Activated CD4-positive, CD25-positive, alpha-beta regulatory T cell treated with anti-CD3 and anti-CD28 coated beads, Interleukin-2, amount 50 U/mL, for 16 hours (primary cell): ENCODE measurements at places on chromosomes 2 and 18.

DNA sequence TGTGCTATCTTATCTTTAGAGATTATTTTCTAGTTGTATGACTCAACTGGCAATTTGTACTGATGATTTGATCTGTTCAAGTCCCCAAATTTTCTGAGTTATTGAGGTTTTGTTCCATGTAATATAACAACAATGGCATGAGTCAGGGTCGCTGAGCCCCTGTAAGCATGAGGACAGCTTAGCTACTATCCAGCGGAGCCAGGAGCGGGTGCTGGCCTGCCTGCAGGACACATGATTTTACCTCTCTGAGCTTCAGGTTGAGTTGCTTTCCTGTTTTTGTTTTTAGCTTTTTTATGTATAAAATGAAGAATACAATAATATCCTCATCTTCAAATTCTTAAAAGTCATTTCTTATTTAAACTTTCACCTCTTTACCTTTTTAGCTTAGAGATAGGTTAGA lies 561.1 kb downstream of the CNTNAP5 start:
- DNase-seq: no peak

GRCh38 chr2:234137400-234138014 lies 87.0 kb downstream of the SPP2 start:
- DNase-seq: no peak

- DNase-seq: no peak
These were observed 94.2 kb downstream of the HNMT start for GRCh38 chr2:138058427-138058826.

DNA sequence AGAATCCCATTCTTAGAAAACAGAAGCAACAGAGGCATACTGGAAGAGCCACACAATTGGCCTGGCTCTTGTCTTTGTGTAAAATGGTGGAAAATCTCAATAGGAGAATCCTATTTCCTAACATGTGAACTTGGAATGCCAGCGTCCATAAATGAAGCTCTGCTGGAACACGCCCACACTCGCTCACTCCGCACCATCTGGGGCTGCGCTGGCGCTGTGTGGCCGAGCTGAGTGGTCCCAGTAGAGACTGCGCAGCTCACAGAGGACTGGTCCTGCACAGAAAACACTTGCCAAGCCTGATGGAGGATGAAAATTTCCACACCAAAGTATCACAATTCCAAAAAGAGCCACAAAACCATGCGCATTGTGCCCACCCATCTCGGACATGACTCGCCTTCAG lies 56.2 kb downstream of the PXDN start:
- no peak for DNase-seq

DNA sequence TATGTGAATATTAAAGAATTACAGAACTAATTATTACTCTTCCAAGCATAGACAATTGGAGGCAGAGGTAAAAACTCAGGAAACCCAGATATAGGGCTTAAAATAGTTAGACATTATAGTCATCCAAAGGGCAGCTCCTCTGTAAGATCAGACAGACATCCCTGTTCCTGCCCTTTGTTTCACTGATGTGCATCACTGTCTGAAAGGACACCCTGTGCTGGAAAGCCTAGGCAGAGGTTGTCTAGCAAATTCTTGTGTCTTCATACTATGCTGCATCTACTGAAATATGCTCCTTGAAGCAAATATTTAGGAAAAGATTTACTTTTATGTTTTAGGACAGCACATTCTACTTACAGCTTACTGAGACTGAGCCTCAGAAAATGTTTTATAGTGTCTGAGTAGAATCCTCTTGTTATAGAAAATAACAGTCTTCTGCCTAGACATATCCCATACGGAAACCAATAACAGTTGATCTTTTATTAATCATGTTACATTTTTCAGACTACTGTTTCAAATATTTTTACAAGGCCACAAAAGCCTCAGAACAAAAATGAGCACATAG lies 977.3 kb upstream of the CDH2 start:
- DNase-seq: no peak

DNA sequence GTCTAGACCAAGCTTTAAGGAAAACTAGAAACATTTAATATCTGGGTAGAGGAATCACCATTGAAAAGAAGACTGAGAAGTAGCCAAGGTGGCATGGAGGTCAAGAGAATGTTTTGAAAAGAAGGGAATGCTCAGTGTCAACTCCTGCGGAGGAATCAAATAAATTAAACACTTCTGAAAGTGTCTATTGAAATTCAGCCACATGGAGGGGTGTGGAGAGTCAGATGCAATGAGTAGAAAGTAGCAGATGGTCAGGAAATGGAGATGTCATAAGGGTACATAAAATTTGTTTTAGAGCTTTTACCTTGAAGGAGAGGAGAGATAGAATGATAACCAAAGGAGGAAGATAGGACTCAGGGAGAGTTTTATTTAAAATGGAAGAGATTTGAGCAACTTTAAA lies 35.1 kb downstream of the NLRC4 start:
- no peak for DNase-seq

DNA sequence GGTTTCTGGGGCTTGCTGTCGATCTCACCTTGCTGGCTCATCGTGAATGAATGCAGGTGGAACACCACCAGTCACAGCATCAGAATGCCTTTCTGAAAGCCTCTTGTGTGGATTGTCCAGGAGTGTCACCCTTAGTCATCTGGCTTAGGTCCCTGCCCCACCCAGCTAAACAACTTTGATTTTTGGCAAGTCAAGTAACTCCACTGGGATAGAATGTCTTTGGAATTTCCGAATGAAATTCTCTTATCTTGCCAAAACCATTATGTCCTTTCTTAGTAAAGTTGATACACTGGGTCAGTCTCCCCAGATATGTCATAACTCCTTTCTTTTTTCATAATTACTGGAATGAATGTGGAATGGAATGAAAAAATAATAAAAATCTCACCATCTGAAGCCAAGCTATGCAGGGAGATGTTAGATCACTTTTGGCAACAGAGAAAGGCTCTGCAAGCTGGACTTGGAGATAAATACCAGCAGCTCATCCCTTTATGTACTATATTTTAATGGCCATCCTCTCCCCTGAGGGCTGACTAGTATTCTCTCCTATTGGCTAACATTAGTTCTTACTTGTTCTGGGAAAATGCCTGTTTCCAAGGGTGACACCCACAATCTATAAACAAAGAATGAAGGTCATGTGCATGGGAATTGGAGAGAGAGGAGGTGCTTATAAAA lies 35.4 kb downstream of the INSIG2 start:
- DNase-seq: no peak

DNA sequence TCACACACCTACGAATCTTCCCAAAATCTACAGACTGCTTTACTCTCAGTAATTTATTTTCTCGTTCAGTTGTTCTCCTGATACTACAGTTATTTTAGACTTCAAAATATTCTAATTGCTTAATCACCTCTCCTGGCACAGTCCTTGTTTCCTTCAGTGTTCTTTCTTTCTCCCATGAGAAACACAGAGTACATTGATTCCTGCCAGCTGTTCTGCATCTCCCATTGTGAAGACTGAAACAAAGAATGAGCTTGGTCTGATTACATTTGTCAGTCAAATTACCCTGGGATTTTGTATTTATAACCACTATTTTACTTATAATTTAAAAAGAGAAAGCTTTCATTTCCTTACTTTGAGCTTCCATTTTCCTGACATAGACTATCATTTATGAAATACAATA lies 63.9 kb upstream of the TANK start:
- DNase-seq: no peak

DNA sequence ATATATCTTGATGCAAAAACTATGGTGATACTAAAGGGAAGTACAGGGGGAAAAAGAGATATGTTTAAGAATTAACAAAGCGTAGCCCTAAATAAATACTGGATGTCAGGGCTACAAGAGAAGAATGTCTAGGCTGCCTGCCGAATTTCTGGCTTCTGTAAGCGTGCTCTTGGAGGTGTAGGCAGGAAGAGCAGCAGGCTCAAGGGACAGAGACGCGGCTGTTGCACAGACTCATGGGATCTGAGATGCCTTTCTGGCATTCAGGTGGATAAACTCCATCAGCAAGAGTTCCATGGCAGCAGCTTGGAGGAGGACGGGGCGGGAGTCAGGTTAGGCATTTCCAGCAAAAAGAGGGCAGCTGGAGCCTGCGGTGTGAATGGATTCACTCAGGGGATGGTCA lies 123.2 kb upstream of the TWIST2 start:
- no peak for DNase-seq

GRCh38 chr2:57809230-57809629 lies 237.4 kb upstream of the VRK2 start:
- DNase-seq: no peak

DNA sequence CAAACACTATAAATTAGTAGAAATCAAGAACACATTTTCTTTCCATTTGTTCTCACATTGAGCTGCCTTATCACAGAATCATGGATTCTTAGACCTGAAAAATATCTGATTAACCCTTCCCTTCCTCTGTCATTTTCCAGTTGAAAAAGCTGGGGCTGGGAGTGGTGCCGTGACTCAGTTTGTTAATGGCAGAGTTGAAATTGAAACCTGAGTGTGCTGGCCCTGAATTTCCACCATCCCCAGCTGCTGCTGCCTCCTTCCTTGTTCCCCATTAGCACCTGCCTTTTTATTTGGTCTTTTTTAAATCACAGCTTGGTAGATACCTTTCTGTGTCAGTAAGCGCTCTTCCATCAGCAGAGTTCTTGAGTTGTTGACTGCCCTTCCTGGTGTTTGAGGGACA lies 10.6 kb downstream of the FARP2 start:
- no peak for DNase-seq

DNA sequence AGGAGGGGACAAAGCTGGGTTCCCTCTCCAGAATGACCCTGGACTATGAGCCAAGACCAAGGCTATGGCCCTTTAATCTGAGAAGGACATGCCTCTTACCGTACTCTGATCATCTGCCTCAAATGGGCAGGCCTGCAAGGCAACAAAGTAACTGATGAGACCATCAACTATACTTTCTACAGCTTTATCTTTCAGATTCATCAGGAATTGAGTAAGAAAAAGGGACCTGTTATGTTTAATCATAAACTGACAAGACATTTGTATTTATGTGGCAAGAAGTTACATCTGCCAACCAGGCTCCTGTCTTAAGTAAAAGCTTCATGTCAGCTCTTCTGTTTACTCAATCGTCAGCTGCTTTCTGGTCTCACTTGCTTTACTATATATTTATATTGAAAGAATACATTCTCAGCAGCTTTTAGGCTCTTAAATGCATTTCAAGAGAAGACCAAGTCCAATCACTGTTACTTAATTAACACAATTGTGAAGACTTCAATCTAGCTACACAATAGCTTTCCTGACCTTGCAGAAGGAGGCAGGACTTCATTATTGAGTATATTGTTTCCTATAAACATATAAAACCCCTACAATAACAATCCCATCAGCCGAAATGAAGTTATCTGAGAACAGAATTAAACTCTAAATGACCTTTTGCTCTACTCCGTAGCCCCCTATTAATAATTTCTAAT lies 163.8 kb downstream of the ETAA1 start:
- DNase-seq: no peak

DNA sequence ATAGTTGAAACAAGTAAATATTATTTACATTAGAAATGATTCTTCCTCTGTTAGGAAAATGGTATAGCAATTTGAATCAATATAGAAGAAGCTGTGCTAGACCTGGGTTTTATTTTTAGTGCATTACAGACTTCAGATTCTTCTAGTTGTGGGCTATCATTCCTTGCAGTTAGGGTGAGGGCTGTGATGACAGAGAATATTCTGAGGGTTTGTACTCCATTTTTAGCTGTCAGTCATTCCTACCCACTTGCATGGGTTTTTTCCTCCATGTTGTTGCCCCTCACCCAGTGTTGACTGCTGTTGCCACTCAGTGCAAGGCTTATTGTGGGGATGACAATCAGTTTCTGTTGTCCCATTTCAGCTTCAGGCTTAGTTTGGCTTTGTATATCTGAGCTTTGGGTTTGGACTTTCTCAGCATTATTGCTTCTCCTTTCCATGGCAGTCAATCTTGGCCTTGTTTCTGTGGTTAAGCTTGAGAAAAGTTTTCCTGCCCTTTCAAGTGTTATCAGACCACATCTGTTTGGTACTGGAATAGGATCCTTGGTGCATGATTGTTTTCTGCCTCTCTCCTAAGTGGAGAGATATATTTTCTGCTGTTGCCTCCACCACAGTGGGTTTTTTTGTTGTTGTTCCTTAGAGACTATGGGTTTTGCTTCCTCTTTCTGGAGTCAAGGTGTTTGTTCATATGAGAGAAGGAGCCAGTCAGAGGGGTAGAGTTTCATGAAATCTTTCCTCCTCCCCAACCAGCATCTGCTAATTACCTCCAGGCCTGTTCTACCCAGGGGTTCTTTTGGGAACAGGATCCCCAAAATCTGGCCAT lies 312.7 kb upstream of the CWC22 start:
- no peak for DNase-seq

DNA sequence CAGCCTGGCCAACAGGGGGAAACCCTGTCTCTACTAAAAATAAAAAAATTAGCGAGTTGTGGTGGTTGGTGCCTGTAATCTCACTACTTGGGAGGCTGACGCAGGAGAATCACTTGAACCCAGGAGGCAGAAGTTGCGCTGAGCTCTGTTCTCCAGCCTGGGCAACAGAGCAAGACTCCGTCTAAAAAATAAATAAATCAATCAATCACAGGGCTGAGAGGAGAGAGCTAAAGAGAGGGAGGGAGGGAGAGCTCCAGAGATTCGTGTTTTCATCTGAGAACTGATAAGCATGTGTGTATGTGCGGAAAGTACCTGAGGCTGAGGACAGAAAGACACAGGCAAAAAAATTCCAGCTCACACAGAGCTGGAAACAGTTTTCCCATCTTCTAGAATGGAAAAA lies 37.2 kb upstream of the DYNC2LI1 start:
- no peak for DNase-seq
